Activated CD4-positive, alpha-beta T cell treated with anti-CD3 and anti-CD28 coated beads, Interleukin-2, amount 10 ng/mL, durations not matched to agents 7 days and 5 days (primary cell): ENCODE measurements at places on chromosomes 1 and 21.

DNA sequence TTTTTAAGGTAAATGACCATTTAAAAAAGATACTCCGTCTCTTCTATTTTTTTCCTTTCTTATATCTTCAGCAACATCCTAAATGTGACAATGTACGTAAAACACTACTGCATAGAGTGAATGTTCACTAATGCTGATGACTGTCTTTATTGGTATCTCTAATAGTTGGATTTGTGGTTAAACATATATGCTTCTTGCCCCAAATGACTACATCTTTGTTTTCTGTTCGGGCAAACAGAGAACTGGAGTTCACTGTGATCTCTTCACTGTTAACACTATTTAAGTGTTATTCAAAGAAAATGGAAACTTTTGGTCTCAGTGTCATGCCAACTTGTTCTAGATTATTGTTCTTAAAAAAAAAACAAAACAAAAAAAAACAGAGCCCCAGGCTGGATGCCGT, 109.4 kb downstream of the KIF26B start:
- DNase-seq: no peak

GRCh38 chr1:206872139-206872538, 6.7 kb downstream of the IL20 start:
- DNase-seq: no peak

DNA sequence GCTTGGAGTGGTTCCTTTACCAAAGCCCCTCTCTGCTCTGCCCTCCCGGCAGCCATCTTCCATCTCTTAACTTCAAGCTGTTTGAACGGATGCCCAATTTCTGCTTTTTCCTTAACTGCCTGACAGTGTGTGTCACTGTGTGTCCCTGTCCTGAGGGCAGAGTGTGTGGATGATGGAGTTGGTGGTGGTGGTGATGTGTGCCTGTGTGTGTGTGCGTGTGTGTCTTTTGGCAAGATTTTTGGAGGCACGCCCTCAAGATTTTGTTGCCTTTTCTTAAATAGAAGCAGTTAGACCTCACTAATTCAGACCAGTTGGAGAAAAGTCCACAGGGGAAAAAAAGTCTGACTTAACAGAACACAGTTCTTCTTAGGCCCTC, 30.3 kb downstream of the SERTAD4 start:
- no peak for DNase-seq

DNA sequence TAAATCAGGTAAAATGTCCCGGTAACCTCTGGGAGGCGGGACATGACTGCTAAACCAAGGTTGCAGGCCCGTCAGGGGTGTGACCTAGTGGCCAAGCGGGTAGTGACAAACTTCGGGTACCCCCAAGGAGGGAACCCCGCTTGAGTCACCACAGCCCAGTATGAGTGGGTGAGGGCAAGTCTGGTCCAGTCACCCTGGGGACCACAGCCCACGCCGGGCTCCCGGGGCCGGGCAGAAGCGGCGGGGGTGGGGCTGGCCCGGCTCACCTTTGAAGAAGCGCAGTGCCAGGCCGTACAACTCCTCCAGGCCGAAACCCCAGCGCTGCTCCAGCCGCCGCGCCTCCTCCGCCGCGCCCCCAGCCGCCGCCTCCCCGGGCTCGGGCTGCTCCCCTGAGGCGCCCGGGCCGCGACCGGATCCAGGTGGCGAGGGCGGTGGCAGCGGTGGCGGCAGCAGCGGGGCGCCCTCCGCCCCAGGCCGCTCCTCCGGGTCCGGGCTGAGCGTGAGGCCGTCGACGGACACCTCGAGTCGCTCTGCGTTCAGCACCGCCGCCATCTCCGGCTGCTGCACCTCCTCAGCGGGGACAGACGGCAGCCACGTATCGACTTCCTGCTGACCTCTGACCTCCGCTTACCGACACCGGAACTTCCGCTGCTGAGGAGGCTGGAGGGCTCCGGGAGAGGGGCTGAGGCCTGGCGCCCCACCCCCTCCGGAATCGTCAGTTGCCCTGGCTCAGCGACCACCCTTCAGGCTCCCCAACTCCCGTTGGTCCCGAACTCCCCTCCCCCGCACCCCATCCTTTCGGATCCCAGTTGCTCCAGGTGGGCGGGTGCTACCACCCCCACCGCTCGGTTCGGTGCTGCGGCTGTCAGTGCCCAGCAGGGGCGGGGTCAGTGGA, at the start of gene ACBD3:
ACBD3 (minus strand) TSS at position 618 of the 895 bp plus-strand sequence; CDS start at position 552, 66 bp downstream.
- peak; percentile 90 for DNase-seq

- DNase-seq: no peak
Measured at GRCh38 chr1:30936541-30937171, 28.1 kb upstream of the SDC3 start.

- DNase-seq: no peak
Measured at GRCh38 chr1:58932859-58933598, 149.2 kb upstream of the JUN start.

- no peak for DNase-seq
Measured at GRCh38 chr1:204990059-204990664, 52.9 kb upstream of the CNTN2 start.

- no peak for DNase-seq
Measured at GRCh38 chr1:11350265-11350664, 77.3 kb downstream of the UBIAD1 start.

GRCh38 chr1:180456191-180456590, 46.2 kb downstream of the ACBD6 start:
- no peak for DNase-seq

DNA sequence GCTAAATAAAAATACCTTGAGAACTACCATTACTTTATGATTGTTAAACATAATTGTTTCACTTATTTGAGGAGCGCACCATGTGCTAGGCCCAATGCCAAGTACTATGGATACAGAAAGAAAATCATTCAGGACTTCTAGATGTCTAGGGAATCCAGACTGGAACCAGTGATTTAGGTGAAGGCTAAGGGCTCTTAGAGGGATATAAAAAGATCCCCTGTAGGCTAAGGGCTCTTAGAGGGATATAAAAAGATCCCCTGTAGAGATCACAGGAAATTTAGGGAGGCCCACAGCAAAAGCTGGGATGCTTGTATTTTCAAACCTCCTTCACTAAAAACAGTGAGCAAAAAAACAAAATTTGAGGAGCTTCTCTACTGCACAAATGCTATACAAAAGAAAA, 6.7 kb downstream of the TOR1AIP2 start:
- no peak for DNase-seq

DNA sequence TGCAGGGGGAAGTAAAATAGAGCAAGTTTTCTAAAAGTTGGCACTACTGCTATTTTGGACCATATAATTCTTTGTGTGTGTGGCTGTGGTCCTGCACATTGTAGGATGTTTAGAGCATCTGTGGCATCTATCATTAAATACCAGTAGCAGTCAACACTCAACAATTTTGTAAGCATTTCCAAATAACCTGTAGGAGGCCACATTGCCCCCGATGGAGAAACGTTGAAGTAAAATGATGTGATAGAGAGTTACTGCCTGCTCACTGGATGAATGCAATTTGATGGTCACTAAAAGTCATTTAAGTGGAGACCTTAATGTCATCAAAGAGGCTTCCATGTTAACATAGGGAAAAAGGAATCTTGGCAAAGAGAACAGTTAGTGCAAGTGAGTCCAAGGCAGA, 560.8 kb downstream of the NEGR1 start:
- no peak for DNase-seq

DNA sequence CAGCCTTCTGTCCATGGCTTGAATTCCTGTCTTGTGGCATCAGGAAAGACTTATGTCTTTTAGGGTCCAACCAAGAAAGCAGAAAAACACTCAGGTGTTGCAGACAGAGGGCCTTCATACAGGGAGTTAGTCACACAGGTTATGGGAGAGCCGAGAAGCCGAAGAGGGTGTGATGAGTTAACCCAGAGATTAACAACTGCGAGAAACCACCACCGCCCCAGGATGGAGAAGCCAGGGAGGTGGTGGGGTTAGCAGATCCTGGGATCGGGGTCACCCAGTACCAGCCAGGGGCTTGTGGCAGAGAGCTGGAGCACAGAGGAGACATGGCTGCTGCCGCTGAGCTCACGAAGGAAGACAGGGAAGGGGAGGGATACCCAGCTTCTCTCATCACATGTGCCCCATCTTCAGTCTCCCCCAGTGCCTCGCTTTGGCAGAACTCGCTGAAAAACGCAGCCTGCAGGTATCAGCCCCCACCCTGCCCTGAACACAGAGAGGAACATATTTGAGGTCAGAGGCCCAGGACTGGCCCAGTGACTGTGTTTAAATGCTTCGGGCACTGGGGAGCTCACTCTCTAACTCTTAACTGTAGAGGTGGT, 58.7 kb downstream of the RUNX3 start:
- no peak for DNase-seq

GRCh38 chr1:61142726-61143500, 60.6 kb downstream of the NFIA start:
- no peak for DNase-seq
